ENCODE measurements at places on chromosomes 5 and 9.

GRCh38 chr9:1514250-1514649, 464.1 kb downstream of the DMRT2 start:
- DNase-seq: no peak

DNA sequence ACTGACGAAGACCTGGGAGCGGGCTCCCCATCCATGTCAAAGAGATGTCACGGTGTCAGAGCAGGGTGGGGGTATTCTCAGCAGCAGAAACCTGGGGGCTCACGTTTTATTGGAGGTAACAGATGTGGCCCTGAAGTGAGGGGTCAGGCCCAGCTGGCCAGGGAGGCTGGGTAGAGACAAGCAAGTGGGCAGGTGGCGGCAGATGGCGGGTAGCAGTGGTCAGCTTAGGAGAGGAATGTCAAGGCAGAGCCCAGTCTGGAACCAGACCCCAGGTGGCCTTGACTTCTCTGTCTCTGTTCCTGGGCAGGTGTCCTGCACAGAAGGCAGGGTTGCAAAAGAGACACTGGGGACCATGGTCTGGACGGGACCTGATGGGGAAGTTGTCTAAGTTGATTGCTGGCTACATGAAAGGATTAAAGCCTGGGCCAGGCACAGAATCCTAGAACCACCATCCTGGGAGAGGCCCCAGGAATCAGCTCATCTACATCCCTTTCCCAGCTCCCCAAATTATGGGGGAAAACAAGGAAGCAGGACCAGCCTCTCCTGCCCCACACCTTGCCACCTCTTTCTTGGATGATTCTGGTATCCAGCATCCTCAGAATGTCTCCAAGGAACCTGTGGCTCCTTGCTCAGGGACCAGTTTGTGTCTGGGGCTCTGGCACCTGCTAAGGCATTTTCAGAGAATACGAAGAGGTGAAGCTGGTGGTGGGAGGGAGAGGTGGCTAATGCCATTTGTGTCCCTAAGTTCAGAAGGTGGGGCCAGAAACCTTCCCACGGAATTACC, 72.5 kb downstream of the AMBP start:
- no peak for DNase-seq

DNA sequence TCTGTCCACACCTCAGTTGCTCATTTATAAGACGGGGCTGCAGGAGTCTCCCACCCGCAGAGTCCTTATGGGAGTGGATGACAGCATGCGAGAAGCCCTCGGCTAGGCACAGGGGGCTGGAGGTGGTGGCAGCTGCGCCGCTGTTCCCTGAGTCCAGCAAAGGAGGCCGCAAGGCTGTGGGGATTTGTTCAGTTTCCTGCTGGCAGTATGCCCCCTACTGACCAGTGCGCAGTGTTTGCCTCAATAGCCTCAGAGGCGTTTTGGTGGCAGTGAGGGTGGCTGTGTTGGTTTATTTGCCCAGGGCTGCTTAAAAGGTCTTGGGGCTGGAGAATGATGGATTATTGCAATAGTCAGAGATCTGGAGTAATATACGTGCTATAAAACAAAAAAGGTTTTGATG, 176.3 kb upstream of the OTULINL start:
- no peak for DNase-seq

DNA sequence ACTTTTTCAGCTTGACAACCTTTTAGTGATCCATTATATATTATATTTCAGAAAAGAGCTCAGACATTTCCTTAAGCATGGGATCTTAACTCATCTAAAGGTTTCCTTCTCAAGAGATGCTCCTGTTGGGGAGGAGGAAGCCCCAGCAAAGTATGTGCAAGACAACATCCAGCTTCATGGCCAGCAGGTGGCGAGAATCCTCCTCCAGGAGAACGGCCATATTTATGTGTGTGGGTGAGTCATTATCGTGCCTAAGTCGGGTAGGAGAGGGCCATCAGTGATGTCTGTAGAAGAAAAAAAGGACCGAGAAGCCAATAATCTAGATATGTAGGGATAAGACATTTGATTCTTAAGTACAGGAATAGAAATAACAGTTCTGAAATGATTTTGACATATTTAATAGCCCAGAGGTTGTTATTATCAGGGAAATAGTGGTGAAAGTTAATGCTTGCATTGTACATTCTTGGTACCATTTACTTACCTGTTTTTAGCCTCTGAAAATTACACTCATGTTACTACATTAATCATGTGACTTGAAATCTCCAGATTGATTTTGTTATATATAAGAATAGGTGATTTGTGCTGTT, 28.2 kb downstream of the MTRR start:
- DNase-seq: no peak

- DNase-seq: no peak
Observed at GRCh38 chr9:32161720-32162119, 222.7 kb upstream of the ACO1 start.

DNA sequence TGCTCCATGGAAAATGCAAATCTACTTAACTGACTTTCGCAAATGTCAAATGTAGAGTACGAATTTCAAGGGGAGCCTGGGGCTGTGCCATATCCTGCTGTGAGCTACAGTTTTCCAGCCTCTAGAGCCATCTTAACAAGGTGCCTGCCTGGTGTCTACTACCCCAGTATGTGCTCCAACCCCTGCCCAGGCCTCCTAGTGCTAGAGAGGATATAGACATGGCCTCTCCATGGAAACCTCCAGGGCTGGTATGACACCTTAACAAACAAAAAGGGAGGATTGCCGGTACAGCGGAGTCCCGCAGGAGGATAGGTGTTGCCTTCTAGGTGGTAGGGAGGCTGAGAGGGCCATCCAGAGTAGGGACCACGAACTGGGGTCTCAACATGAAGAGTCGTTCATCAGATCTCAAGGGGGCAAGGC, 13.6 kb upstream of the IL3 start:
- DNase-seq: no peak

- DNase-seq: no peak
Observed at GRCh38 chr5:116377276-116378006, 197.2 kb downstream of the SEMA6A start.

DNA sequence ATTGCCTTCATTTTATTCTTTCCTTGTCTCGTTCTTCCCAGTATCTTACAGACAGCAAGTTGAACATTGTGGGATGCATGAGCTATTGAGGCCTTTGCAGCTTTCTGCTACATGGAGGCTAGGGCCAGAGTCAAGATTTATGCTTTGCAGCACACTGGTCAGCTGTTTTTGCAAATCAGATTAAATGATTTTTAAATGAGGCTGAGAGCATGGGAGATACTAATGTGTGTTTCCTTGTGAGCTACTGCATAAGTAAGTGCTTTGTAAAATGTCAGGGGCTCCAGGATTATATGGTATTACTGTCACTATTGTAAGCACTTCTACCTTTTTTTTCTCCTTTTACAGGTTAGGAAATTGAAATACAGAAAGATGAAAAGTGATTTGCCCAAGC, 111.0 kb upstream of the CDKN2B start:
- no peak for DNase-seq

GRCh38 chr9:99356512-99356971, 134.5 kb downstream of the SEC61B start:
- no peak for DNase-seq

GRCh38 chr9:119588874-119589744, 219.9 kb upstream of the BRINP1 start:
- DNase-seq: no peak

DNA sequence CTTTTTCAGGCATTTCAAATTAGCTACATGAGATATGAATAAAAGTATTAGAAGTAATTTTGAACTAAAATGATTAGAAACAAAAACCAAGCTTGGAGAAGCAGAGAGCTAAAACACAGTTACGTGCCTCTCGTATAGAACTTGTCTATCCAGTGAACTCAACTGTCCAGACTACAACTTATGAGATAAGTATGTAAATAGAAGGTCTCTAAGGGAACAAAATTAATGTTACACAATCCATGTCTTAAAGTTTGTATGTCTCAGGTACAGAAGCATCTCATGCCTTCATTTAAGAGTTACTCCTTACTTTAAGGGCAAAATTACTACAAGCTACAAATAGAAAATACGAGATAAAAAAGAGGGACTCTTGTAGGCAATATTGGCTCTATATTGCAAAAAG, 316.8 kb downstream of the CETN3 start:
- no peak for DNase-seq

DNA sequence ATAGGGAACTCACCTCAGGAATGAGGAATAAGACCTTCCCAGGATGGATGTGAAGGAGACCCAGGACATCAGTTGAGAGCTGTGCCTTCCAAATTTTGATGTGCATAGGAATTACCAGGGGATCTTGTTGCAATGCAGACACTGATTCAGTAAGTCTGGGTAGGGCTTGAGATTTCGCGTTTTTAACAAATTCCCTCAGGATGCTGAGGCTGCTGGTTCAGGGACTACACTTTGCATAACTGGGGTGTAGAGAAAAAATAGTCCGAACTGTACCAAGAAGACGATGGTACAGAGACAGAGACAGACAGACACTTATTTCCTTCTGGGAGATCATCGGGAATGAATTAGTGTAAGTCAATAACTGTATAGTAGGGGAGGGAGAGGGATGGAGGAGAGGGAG, 82.3 kb upstream of the FREM1 start:
- no peak for DNase-seq

- DNase-seq: no peak
Observed at GRCh38 chr5:54066433-54066832, 243.9 kb downstream of the ARL15 start.

- no peak for DNase-seq
Observed at GRCh38 chr5:10538103-10538788, 25.6 kb upstream of the ANKRD33B start.

DNA sequence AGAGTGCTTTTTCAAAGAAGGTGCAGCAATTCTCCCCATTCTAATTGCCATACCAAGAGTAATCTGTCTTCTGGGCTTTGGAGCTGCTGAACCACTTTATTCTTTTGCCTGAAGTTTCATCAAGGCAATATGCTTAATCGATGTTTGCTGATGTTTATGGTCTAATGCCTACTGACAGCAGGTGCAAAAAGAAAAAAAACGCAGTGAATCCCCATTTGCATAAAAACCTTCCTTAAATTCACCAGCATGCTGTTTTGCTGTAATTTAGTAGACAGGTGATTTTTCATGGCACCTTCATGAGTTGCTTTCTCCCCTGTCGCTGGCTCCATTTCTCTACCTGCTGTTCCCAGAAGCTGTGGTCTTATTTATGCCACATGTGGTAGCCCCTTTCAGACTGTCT, 83.1 kb upstream of the MAST4 start:
- no peak for DNase-seq

DNA sequence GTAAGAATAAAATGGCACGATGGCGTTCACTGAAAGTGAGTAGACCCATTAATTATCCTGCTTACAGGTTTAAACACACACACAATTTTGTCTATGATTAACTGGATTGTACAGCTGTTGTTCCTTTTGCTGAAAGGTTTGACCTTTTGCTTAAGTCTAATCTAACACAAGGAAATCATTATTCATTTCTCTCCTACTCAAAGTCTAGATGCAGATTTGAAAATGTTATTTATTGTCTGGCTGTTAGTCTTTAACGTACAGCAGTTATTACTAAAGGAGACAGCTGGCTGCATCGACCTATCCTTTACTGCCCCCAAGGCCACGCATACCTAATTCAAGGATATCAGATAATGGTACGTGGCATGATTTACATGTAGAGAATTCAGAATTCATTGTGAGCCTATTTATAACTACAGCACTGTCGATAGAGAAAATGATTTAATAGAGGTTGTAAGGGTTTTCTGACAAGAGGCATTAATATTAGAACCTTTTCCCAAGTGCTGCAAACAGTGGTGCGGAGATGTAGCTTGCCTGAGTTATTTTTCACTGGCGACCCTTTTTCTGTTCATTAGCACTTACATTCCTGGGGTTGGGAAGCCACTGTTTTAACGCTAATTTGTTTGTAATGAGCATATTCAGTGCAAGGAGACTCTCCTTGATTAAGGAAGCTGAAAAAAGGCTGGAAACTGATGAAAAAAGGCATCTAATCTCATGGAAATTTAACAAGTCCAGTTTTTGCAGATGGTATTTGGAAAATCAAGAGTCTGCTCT, 368.4 kb upstream of the GRAMD2B start:
- DNase-seq: no peak

GRCh38 chr9:73216100-73216499, 64.4 kb downstream of the ANXA1 start:
- DNase-seq: no peak

GRCh38 chr5:38808666-38809343, 37.0 kb upstream of the OSMR start:
- DNase-seq: no peak

DNA sequence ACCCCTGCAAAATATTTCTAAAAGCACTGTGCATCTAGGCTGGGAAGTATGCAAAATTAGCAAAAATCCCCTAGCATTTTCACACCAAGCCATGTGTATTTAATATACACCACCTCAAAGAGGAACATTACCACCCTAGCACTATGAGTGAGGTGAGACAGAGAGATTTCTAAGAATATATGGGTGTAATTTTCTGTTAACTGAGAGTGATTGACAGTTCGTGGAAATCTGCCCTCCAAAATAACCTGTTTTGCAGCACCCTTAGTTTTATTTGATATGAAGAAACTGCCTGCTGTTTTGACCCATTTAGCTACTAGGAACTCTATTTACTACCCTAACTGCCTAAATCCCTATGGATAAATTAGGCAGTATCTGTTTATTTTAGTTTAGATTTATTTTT, 64.2 kb upstream of the CDKN2B start:
- DNase-seq: no peak

GRCh38 chr5:997711-998110, 10.9 kb upstream of the NKD2 start:
- DNase-seq: no peak

GRCh38 chr9:3575821-3576220, 50.0 kb upstream of the RFX3 start:
- DNase-seq: no peak

- no peak for DNase-seq
Observed at GRCh38 chr5:130090569-130091270, 186.5 kb downstream of the CHSY3 start.

DNA sequence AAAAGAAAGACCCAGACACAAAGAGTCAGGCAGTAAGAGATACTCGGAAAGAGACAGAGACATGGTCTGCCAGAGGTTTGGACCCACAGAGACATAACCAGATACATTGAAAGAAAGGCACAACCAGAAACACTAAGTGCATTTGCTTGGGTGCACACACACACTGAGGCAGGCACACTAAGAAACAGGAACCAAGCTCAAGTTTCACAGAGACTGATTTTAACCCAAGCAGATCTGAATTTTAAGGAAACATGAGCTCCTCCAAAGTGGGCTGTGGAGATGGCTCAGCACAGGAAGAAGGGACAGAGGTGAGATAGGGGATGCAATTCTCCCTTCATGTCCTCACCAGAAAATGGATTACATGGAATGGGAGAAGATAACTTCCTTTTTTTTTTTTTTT, 9.5 kb downstream of the AQP3 start:
- no peak for DNase-seq

GRCh38 chr5:167296661-167297060, 994.8 kb upstream of the WWC1 start:
- DNase-seq: no peak

- DNase-seq: no peak
Observed at GRCh38 chr5:59760785-59761348, 132.7 kb downstream of the PDE4D start.

- DNase-seq: no peak
Observed at GRCh38 chr5:166535641-166536040, 1755.8 kb upstream of the WWC1 start.

- DNase-seq: no peak
Observed at GRCh38 chr9:61665829-61666228, 476.0 kb downstream of the SPATA31A7 start.
